ENCODE measurements at places on chromosomes 1 and 21.

- DNase-seq = no peak
Measured at GRCh38 chr21:25790122-25790877, 55.5 kb downstream of the GABPA start.

DNA sequence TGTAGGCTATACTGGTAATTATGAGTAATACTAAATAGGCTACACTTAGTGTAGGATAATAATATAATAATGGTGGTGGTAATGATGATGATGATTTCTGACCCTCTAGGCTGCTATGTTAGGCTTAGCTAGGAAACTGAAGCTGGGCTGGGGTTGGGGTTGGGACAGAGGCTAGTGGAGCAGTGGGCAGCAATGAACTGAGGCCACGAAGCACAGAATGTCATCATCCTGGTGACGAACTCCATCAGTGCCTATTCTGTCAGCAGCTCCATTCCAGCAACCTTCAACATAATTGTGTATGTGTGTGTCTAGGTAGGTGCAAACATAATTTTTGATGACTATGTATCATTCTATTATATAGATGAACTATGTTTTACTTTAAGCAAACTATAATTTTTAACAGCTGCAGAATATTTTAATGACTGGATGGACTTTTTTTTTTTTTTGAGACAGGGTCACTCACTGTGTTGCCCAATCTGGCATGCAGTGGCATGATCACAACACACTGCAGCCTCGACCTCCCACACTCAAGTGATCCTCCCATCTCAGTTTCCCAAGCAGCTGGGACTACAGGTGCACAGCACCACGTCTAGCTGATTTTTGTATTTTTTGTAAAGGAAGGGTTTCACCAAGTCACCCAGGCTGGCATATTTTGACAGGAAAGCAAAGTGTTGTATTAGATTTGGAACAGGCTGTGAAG lies 12.9 kb upstream of the CLIC4 start:
- no peak for DNase-seq

- no peak for DNase-seq
Measured at GRCh38 chr1:96515925-96516324, 205.7 kb upstream of the PTBP2 start.

DNA sequence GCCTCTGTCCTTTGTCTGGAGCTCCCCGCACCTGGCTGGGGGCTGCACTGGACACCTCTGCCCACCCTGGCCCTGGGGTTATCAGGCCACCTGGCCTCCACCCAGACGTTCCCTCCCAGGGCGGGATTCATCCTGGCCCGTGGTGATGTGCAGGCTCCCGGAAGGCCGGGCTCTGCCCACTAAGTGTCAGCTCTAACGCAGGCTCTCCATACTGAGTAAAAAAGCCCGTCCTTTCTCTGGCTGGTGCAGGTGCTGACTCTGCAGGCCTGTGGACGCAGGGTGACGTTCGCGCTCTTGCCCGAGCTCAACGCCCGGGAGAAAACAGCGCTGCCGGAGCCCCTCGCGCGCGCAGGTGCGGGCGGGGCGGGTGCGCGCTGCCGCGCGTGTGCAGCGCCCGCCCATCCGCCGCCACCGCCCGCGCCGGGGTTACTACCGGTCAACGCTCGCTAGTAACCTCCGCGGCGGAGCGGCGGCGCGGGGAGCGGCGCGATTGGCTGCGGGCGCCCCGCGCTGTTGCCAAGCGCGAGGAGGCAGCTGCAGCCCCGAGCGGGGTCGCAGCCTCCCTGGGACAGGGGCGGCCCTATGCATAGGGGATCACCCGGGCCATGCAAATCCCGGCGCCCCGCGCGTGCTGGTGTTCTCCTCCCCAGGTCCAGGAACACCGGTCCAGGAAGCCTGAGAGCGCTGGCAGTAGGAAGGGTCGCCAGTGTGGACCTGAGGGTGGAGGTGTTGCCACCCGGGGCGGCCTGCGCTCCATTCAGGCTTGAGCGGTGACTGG lies 15.7 kb downstream of the ABCG1 start:
- DNase-seq = peak; percentile 86

GRCh38 chr1:226496453-226497015 lies 52.0 kb upstream of the STUM start:
- no peak for DNase-seq

DNA sequence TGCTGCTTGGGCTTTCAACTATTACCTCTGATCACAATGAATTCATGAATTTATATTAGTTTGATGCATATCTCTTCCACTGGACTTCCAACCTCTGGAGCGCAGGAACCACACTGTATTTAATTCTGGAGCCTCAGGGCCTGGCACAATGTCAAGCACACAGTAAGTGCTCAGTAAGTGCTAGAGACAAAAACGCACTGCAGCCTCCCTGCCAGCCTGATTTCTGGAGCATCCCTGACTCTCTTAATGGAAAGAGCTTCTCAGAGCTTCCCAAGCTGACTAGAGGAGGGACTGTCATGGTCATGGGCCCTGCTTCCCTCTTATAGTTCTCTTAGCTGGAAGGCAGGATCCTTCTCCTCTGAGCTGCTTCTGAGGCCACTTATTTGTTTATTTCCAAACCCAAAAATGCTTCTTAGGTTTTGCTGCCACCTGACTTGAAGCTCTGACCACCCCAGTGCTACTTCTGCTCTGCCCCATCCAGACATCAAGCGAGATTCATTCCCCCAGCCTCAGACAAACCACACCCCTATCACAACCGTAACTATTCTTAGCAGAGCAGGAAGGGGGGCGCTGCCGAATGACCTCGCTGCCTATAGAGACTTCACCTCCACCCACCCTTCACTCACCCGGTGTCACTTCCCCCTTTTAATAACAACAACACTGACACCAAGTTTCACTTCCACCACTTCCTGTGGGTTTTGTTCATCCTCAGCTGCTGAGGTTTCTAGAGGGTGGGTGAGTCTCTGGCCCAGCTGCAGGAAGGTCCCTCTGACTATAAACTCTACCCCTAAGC lies 33.6 kb downstream of the NUAK2 start:
- peak; percentile 82 for DNase-seq

- DNase-seq = no peak
Measured at GRCh38 chr1:22249928-22250680, 107.2 kb upstream of the WNT4 start.

DNA sequence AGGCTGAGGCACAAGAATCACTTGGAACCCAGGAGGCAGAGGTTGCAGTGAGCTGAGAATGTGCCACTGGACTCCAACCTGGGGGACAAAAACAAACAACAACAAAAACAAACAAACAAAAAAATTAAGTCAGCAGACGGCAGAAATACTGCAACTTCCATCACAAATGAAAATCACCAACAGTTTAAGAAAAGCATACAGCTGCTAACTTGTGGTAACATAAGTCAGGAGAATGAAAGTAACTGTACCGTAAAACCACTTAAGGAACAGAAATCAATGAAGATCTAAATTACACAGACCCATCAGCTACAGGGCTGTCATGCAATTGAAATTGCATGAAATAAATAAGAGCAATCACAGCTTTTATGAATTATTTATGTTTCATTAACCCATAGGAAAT lies 25.0 kb downstream of the MCOLN2 start:
- no peak for DNase-seq

GRCh38 chr1:119738100-119738720 lies 26.5 kb downstream of the PHGDH start:
- no peak for DNase-seq

DNA sequence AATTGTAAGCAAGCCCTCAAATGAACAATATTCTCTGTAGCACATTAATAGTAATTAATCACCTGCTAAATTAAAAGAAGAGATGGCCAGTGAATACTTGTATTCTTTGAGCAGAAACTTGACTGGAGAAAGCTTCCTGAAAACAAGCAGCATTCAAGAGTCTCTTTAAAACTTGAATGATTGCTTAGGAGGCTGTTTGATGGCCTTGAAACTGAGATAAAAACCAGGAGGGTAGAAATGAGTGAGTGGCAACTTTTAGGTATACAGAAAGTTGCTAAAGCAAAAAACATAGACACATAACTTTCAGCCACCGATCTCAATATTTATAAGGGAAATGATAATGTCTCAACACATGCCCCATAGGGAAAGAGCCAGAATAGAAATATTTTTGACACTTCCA lies 234.8 kb upstream of the FMN2 start:
- no peak for DNase-seq

- DNase-seq = no peak
Measured at GRCh38 chr1:31785947-31786290, 21.8 kb upstream of the ADGRB2 start.

- no peak for DNase-seq
Measured at GRCh38 chr1:31487143-31487542, 74.1 kb downstream of the SERINC2 start.

DNA sequence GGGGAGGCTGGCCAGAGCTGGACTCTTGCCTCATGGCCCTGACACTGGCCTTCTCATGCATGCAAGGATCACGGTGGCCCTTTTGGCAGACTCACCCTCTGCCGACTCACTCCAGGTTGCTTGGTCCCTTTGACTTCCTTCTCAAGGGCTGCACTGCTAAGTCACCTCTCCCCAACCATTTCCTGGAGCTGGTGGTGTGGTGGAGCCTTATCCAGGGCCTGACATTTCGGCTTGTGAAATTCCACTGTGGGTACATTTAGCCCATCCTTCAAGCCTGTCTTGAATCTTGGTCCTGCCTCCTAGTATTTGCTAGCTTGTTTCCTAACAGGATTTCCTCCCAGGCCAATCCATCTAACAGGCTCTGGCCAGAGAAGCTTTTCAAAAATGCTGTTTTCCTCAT lies 52.6 kb upstream of the JUN start:
- DNase-seq = no peak

GRCh38 chr1:20124456-20125057 lies 5.2 kb upstream of the PLA2G2D start:
- no peak for DNase-seq

DNA sequence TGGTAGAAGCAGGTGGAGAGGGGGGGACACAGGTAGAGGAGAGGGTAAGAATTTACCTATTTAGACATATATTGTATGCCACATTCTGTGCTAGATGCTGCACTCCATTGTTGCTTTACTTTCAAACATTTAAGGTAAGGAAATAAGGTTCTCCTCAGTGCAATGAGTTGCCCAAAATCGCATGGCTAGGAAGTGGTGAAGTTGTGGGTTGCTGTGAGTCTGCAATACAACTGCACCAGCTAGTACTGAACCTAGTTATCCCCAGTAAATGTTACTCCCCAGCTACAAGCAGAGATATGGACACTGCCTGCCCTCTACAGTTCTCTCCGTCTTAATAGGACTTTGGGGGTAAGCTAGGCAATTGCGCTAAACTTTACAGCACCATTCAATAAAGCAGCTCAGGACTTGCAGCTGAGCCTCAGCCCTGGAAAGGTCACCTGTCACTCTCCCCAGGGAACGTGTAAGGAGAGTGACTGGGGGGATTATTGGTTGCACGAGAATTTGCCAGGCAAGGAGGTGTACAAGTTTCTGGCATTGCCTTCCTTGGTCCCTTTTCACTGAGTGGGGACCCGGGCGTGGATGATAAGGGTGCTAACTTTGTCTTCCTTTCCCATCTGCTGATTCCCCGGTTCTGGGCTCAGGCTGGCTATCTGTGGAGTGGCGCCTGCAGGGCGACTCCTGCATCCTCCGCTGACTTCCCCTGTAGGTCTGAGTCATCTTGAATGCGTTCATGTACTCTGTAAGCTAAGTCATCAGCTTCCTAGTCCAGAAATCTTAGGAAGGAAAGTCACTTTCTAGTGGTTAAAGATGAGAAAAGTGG lies 71.3 kb upstream of the CNTN2 start:
- DNase-seq = no peak

GRCh38 chr1:38153066-38153777 lies 106.6 kb upstream of the POU3F1 start:
- DNase-seq = no peak

GRCh38 chr1:81238129-81238528 lies 562.6 kb upstream of the ADGRL2 start:
- no peak for DNase-seq

DNA sequence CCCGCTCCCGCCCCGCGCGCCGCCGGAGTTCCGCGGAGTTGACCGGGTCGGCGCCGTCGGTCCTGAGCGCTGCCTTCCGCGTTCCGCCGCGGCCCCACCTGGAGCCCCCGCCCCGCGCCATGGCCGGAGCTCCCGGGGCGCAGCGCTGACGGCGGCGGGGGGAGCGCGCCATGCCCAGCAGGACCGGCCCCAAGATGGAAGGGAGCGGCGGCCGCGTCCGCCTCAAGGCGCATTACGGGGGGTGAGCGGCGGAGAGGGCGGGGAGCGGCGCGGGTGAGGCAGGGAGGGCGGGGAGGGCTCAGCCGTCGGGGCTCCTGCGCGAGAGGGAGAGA lies 216 bp downstream of the PRKCZ start:
- no peak for DNase-seq

DNA sequence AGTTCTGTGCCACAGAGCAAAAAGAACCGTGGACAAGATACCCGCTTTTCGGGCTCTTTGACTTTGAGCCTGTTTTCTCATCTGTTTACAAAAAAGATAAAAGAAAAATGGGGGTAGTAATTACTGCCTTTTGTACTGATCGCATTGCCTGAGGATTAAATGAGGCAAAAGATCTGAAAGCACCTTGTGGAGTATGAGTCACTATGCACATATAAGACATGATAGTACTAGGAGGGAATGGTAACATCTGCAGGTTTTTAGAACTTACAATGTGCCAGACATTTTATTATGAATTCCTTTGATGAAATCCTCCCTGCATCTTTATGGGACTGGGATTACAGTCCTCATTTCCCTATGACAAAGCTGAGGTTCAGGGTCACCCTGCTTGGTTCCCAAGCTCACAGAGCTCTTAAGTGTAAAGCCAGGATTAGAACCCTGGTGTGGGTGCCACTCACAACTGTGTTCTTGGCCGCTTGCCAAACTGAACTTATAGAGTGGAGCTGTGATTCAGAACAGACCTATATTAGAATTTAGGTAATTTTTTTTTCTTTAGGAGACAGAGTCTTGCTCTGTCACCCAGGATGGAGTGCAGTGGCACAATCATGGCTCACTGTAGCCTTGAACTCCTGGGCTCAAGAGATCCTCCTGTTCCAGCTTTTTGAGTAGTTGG lies 1.8 kb downstream of the DISC1 start:
- no peak for DNase-seq

GRCh38 chr1:223832637-223832943 lies 13.2 kb downstream of the TP53BP2 start:
- DNase-seq = no peak

DNA sequence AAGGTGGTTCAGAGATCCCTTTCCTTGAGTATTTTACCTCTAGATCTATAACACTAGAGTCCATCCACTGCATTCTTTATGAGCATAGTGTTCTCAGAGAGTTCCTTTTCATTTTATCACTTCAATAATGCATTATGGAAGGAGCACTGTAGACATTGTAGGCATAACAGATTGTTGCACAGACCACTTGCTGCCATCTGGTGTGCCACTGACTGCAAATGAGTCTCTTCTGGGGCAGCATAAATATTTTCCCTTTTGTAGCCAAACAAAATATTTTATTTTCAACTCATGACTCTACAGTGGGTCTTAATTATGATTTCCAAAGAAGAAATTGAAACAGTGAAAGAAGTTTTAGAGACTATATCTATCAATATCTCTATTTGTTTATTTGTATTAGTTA lies 290.4 kb downstream of the OLFM3 start:
- no peak for DNase-seq

Data from effector memory CD8-positive, alpha-beta T cell (primary cell).